ENCODE measurements at places on chromosomes 2 and 18. TPM values are rescaled to one million over a fixed set of nuclear protein-coding genes. Genes with fewer than 3 reads are reported as not detected.

The SMARCAL1 gene
- 20.2 TPM for polyA plus RNA-seq

The AMER3 gene
- polyA plus RNA-seq, result not detected

The SUPT7L gene
- 56.9 TPM for polyA plus RNA-seq

The CCDC141 gene
- 2.0 TPM for polyA plus RNA-seq

The HEATR5B gene
- polyA plus RNA-seq, result 54.8 TPM

The CTDSP1 gene
- 99.8 TPM for polyA plus RNA-seq

The RAB6C gene
- polyA plus RNA-seq, result 0.07 TPM

The ZEB2 gene
- polyA plus RNA-seq, result 56.3 TPM

GRCh38 chr2:69298261-69298660 is 88.8 kb downstream of the GFPT1 start:
- no peak overlapping the region for H3K4me3 ChIP-seq
- no peaks in the 10 kb centered on the region for H3K4me1 ChIP-seq
- no peak for DNase-seq
- H3K27me3 ChIP-seq, result no peaks in the 10 kb centered on the region
- no peaks in the 10 kb centered on the region for H3K36me3 ChIP-seq

DNA sequence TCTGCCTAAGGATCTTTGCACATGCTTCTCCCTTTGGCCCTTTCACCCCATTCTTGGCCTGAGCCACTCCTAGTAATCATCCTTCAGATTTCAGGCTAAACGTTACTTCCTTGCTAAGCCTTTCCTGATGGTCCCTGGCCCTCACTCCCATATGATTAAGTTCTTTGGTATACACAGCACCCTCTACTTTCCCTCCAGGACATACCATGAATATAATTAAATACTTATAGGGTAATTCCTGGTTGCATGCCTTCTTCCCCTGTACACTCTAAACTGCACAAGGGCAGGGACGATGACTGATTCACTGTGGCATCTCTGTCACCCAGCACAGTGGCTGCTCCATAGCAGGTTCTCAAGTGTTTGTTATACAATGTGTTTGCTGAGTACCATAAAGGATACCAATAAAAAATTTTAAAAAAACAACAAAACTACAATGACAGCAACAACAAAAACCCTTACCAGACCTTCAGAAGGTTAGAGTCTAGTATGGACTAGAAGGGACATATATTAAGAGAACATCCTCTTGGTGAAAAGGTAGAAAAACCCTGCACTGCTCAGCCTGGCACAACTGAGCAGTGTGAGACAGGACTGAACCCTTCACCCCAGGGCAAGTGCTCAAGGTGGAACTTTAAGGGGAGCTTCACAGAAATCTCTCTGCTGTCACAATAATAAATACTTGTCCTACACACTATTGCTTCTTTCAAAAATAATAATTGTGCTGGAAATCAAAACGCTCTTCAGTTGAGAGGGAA is 76.2 kb downstream of the AAK1 start:
- DNase-seq, result no peak
- H3K4me3 ChIP-seq, result no peak overlapping the region
- H3K27ac ChIP-seq, result no peak overlapping the region

DNA sequence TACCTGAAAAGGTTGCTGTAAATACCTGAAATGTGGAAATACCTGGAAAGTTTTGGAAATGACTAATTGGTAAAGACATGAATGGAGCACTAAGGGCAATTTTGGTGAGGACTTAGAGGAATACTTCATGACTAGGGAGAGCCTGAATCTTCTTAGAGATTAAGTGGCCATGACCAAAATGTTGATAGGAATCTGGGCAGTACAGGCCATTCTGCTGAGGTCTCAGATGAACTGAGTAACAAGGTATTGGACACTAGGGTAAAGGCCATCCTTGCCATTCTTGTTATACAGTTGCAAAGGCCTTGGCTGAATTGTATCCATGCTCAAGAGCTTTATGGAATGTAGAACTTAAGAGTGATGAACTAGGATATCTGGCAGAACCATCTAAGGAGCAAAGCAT is 742.9 kb upstream of the RAB6C start:
- DNase-seq, result no peak
- no peak overlapping the region for H3K4me3 ChIP-seq
- H3K27me3 ChIP-seq, result no peaks in the 10 kb centered on the region
- H3K27ac ChIP-seq, result no peak overlapping the region

DNA sequence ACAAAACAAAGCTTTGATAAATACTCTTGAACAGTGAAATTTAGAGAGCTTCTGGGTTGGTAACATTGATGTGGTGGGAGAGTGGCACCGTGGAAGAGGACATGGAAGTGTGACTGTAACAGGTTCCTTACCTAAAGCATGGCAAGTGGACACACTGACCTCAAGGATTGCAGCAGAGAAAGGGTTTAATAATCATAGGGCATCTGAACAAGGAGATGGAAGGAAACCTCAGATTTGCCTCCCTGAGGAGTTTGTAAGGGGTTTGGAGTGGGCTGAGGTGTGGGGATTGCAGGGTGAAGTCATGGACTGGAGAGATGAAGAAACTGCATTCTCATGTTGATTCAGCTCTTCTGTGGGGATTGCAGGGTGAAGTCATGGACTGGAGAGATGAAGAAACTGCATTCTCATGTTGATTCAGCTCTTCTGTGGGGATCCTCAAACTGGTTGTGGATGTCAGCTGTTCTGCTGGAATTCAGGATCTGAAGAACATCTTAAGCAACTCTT is 83.8 kb upstream of the TLK1 start:
- no peaks in the 10 kb centered on the region for H3K27me3 ChIP-seq
- no peak overlapping the region for H3K4me3 ChIP-seq
- H3K36me3 ChIP-seq, result no peaks in the 10 kb centered on the region
- peaks cover 11% of the 10 kb centered on the region for H3K4me1 ChIP-seq
- no peak for DNase-seq

DNA sequence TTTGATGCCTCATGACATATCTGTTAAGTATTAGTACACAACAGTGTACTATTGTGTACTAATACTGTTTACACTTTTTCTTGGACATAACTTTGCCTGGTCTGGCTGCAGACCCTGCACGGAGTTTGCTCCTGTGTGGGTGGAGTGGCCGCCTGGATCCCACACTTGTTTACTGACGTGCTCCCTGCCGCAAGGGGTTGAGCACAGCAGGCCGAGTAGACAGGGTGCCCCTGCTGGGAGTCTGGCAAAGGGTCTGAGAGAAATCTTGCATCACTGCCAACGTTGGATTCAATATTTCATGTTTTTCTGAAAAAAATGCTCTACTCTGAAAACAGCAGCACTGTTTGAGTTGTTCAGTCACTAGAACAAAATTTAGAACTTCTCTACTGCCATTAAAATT is 59.0 kb downstream of the PDK1 start:
- no peak for DNase-seq
- H3K4me3 ChIP-seq, result no peak overlapping the region
- H3K27ac ChIP-seq, result no peak overlapping the region
- no peaks in the 10 kb centered on the region for H3K4me1 ChIP-seq
- H3K36me3 ChIP-seq, result peaks cover 2% of the 10 kb centered on the region

DNA sequence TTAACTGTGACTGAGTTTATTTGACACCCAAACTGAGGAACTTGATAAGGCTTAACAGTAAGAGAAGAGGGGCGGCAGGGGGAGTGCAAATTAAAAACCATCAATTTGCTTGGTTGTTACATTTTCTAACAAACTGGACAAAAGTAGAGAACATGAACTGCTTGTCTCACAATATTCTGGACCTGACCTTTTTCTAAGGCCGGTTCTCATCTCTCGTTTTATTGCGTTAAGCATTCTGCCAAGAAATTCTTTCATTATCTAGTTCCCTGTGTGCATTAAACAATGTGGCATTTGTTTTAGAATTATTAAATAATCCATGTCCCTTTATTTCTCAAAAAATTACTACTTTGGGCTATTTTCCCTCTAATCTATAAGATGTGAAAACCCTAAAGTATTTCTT is 565.2 kb upstream of the PKDCC start:
- no peak overlapping the region for H3K4me3 ChIP-seq
- H3K4me1 ChIP-seq, result no peaks in the 10 kb centered on the region
- no peak for DNase-seq
- no peaks in the 10 kb centered on the region for H3K27me3 ChIP-seq
- H3K27ac ChIP-seq, result no peak overlapping the region

- H3K4me1 ChIP-seq, result peaks cover 8% of the 10 kb centered on the region
- H3K27me3 ChIP-seq, result no peaks in the 10 kb centered on the region
- H3K36me3 ChIP-seq, result peaks cover 7% of the 10 kb centered on the region
- DNase-seq, result no peak
Measured at GRCh38 chr2:241088791-241089732, 13.0 kb downstream of the MTERF4 start.

GRCh38 chr2:206801418-206802189 is 36.2 kb downstream of the FASTKD2 start:
- DNase-seq, result no peak
- H3K27me3 ChIP-seq, result no peaks in the 10 kb centered on the region
- peaks cover 5% of the 10 kb centered on the region for H3K4me1 ChIP-seq
- no peak overlapping the region for H3K27ac ChIP-seq
- H3K4me3 ChIP-seq, result no peak overlapping the region
- H3K36me3 ChIP-seq, result peaks cover under 1% of the 10 kb centered on the region

DNA sequence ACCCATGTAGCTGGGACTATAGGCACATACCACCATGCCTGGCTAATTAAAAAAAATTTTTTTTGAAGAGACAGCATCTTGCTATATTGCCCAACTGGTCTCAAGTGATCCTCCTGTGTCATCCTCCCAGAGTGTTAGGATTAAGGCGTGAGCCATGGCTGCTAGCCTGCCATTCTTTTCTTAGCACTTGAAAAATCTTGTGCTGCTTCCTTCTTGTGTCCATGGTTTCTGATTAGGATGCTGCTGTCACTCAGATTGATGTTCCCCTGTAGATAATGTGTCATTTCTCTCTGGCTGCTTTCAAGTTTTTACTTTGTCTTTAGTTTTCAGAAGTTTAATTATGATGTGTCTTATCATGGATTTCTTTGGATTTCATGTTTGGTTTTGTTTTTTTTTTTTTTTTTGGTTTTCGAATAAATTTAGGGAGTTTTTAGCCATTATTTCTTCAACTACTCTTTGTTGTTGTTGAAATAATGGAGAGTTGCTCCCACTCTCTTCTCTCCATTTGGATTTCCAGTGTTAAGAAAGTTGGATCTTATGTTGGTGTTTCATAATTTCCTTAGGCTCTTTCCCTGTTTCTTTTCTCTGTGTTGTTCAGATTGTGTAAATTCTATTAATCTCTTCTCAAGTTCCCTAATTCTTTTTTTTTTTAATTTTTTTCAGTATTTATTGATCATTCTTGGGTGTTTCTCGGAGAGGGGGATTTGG is 2.5 kb downstream of the ATP9B start:
- no peaks in the 10 kb centered on the region for H3K36me3 ChIP-seq
- no peak overlapping the region for H3K4me3 ChIP-seq
- peaks cover 24% of the 10 kb centered on the region for H3K4me1 ChIP-seq
- H3K27me3 ChIP-seq, result no peaks in the 10 kb centered on the region
- no peak overlapping the region for H3K27ac ChIP-seq
- no peak for DNase-seq

DNA sequence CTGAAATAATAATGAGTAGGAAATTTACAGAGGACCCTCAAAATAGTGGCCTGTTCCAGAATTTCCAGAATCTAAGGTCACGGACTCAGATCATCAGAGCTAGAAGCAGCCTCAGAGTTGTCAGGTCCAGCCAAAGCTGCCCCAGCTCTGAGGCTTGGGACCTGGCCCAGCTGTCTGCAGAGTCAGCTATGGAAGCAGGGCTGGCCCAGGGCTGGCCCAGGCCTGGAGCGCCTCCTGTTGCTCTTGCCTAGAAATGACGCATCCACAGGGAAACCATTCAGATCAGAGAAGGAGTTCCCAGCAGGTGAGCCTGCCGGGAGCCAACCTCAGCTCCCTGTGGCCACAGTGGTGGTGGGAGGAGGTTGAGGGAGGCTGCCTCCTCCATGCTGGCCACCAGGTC is 106.7 kb upstream of the ARL4C start:
- H3K36me3 ChIP-seq, result no peaks in the 10 kb centered on the region
- no peak overlapping the region for H3K27ac ChIP-seq
- H3K27me3 ChIP-seq, result no peaks in the 10 kb centered on the region
- no peaks in the 10 kb centered on the region for H3K4me1 ChIP-seq
- no peak for DNase-seq

GRCh38 chr2:214676421-214677089 is 132.9 kb downstream of the BARD1 start:
- H3K27me3 ChIP-seq, result no peaks in the 10 kb centered on the region
- no peak overlapping the region for H3K27ac ChIP-seq
- H3K36me3 ChIP-seq, result no peaks in the 10 kb centered on the region
- H3K4me3 ChIP-seq, result no peak overlapping the region
- no peaks in the 10 kb centered on the region for H3K4me1 ChIP-seq
- DNase-seq, result no peak
